ENCODE measurements at places on chromosomes 1 and 21.

DNA sequence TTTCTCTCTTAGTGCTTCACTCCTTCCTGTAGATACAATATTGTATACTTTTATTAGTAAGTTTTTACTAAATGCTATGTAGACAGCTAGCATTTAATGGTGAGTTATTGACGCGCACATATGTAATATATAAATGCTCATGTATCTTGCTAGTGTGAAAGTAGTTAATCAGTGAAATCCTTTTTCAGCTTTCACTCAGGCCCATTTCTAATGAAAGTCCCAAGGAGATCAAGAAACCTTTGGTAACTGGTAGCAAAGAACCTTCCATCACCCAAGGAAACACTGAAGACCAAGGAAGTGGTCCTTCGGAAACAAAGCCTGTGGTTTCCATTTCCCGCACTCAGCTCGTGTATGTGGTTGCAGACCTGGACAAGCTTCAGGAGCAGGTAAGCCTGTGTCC, 27.2 kb downstream of the AGT start:
- no peak for DNase-seq

DNA sequence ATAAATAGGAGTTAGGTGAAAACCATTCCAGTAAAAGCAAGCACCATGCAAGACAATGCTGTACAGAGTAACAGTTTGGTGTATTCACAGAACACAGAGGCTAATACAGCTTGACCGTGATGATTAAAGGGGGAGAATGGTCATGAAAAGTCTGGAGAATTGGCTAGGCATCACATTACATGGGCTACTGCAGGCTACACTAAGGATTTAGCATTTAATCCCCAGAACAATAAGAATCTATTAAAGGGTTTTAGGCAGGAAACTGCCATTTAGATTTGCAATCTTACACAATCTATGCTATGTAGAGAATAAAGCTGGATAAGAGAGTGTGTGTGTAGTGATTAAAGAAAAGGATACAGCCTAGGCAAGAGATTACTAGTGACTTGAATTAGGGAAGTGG, 30.6 kb downstream of the HFM1 start:
- DNase-seq, result no peak

- DNase-seq, result no peak
These were observed 4.4 kb downstream of the HAX1 start for GRCh38 chr1:154276797-154277196.

GRCh38 chr1:46244656-46245371, 2.7 kb upstream of the RAD54L start:
- DNase-seq, result no peak

GRCh38 chr1:204349602-204350001, 10.1 kb downstream of the PLEKHA6 start:
- no peak for DNase-seq

GRCh38 chr1:24275510-24275909, 43.6 kb upstream of the GRHL3 start:
- DNase-seq, result no peak

DNA sequence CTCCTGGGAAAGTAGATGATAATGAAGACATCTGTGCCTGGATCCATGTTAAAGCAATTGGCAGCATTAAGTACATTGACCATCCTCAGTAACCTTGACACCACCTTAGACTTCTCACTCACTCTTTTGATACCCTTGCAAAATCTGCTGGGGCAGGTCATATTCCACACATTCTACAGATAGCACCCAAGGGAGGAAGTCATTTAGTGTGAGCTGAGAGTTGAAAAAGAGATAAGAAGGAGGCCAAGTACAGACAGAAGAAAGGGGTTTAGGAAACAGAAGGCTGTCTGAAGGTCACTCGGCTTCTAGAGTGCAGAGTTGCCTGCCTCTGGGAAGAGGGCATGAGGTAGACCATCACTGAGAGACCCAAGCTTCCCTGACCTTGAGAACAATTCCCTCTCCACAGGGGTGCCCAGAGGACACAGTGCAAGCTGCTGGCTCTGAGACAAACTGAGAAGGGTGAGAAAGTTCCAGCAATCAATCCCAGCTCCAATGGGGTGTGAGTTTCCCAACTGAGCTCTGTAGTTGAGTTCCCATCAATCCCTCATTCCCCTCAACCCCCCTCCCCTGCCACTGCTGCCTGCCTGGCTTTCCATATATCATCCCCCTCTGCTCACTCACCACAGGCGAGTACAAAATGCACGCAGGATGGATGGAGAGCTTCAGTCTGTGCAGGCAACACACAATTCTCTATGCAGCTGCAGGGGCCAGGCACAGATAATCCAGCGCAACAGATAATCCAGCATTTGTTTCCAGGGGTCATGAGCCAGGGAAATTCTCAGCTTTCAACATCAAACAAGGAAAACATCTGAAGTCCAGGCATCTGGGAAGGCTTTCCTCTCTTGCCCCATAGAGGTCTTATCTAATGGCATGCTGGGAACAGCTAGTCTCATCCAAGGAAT, 7.4 kb upstream of the MOB3C start:
- DNase-seq, result no peak

All from NCI-H2227 treated with DMSO at 0.1 percent for 48 hours (cell line).